NCI-H1436 (cell line): ENCODE measurements at places on chromosomes 16 and 17.

DNA sequence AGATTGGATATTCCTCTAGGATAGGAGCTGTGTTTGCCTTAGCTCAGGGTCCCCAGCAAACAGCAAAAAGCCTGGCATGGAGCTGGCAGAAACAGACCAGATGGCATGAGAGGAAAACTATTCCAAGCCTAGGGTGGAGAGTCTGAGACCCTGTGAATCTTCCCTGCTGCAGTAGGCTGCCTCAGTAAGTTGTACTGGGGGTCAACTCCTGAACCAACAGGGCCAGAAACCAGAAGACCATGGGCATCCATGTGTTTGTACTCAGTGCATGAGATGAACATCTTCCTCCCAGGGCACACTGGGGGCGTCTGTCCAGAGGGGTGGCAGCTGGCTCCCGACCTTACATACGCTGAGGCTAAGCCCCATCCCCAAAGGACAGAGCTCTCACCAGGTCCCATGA is 214.4 kb downstream of the C16orf78 start:
- DNase-seq: no peak

DNA sequence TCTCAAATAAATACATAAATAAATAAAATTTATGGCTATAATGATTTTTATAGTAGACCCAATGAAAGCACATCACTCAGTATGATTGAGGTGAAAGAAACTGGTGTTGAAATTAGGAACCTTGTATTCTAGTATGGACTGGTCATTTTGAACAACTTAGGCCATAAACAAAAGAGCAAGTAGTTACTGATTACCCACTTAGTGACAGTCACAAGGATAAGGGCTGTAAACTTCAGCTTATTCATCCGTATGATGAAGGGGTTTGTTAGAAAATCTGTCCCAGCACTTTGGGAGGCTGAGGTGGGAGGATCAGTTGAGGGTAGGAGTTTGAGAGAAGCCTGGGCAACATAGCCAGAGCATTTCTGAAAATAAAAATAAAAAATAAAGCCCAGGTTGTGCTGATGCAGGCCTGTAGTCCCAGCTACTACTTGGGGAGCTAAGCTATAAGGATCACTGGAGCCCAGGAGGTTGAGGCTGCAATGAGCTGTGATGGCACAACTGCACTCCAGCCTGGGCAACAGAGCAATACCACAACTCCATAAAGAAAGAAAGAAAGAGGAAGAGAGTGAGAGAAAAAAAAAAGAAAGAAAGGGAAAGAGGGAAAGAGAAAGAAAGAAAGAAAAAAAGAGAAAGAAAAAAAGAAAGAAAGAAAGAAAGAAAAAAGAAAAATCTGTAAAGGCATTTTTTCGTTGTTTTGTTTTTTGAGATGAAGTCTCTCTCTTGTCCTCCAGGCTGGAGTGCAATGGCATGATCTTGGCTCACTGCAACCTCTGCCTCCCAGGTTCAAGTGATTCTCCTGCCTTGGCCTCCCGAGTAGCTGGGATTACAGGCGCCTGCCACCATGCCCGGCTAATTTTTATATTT is 4.2 kb upstream of the SPAG9 start:
- no peak for DNase-seq

DNA sequence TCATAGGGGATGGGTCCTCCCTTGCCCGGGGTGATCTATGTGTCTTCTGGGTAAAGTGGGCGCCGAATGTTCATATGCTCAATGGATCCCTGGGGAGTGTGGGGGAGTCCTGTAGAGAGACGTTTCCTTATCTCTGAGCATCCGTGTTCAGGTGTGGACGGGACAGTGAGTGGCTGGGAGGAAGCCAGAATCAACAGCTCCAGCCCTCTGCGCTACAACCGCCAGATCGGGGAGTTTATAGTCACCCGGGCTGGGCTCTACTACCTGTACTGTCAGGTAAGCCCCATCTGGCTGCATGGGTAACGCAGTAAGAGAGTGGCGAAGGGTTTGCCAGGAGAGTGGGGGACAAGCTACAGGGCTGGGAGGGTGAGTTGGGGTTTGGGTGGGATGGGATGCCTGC is 1.9 kb upstream of the TNFSF13 start:
- DNase-seq: no peak

- no peak for DNase-seq
Measured at GRCh38 chr16:80994451-80994850, 12.2 kb downstream of the CMC2 start.

GRCh38 chr16:57091200-57091974 is 996 bp upstream of the CPNE2 start:
- DNase-seq: peak; percentile 29

DNA sequence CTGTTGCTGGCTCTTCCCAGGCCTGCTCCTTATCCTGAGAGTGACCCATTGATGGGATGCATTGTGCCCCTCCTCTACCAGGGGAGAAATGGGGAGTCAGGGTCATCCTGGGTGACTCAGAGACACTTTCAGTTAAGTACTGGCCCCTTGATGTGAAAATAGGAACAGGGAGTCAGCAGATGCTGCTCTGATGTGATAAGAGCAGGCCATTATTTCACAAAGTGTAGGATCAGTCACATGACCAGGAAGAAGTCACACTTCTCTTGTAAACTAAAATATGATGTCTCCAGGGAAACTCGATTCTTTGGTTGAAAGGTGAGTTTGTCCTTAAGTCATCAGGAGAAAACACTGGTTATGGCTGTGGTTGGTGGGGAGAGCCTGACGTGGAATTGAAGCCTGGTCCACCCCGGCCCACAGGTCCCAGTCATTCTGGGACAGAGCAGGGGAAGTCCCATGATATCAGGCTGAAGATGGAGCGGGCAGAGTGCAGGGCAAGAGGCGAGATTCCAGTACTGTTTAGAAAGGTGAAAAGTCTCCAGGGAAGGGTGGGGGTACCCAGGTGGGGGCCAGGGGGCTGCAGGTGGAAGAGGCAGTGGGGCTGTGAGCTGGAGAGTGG is 88.6 kb upstream of the NLRP1 start:
- no peak for DNase-seq

- DNase-seq: peak; percentile 57
Measured at GRCh38 chr16:52407778-52408177, 139.2 kb downstream of the TOX3 start.

- DNase-seq: no peak
Measured at GRCh38 chr16:69108905-69109252, 3.4 kb downstream of the HAS3 start.

- DNase-seq: no peak
Measured at GRCh38 chr16:64172226-64172625, 949.6 kb downstream of the CDH11 start.

DNA sequence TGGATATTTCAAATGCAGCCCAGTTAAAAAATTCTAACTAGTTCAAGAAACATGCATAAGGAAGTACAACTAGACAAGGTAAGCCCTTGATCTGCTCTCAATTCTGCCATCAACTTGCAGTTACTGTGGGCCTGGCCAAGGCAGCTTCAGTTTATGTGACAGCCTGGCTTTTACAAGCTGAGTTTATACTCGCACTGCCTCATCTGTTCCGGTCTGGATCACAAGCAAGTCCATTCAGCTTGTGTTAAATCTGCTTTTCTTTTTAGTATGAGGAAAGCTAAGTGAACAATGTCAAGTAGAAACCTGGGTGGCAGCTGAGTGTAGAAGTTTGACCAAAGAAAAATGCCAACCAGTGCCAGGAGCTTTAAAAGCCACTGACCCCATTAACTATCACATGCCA is 76.6 kb upstream of the CORO6 start:
- DNase-seq: no peak

GRCh38 chr17:17516941-17517720 is 20.9 kb upstream of the RASD1 start:
- no peak for DNase-seq

GRCh38 chr16:77295896-77296295 is 96.7 kb downstream of the SYCE1L start:
- no peak for DNase-seq

DNA sequence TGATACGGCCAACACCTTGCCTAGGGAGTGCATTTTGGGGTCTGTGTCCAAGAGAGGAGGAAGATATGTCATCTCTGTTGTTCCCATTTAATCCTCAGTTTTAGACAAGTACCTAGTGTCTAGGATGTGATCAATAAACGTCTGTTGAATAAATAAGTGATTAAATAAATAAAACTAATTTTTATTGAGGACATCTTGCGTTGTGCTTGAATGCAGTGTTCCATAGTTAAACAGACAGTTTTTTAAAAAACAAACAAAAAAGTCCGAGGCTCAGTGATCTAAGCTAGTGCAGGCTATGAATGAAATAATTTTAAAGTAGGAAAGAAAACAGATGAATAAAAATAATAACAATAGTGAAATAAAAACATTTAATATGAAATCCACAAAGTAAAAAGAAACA is 283.0 kb upstream of the MAF start:
- no peak for DNase-seq

DNA sequence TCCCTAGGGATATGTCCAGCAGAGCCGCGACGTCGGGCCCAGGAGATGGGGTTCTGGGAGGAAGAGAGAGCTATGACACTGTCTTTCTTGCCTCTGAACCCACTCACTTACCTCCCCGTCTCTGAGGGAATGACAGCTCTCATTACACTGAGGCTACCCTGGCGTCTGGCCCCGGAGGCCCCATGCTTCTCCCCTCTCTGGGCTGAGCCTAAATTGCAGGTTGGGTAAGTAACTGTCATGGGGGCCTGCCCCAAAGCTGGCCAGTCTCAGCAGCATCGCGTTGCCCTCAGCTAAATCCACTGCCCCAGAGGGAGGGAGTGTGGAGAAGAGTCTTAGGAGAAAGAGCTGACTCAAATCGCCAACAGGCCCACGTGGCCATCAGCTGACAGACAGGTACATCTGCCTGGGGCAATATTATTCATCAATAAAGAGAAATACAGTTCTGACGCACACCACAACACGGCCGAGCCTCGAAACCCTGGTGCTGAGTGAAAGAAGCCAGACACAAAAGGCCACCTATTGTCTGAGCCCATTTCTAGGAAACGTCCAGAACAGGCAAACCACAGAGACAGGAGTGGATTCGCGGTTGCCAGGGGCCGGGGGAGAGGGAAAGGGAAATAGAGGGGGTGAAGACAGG is 156.4 kb downstream of the C16orf95 start:
- DNase-seq: no peak
